ENCODE measurements at places on chromosomes 7 and 10.

GRCh38 chr7:95303013-95303905, 21.1 kb downstream of the PON1 start:
- no peak for DNase-seq

- DNase-seq, result no peak
Measured at GRCh38 chr10:111356571-111356970, 279.7 kb downstream of the ADRA2A start.

DNA sequence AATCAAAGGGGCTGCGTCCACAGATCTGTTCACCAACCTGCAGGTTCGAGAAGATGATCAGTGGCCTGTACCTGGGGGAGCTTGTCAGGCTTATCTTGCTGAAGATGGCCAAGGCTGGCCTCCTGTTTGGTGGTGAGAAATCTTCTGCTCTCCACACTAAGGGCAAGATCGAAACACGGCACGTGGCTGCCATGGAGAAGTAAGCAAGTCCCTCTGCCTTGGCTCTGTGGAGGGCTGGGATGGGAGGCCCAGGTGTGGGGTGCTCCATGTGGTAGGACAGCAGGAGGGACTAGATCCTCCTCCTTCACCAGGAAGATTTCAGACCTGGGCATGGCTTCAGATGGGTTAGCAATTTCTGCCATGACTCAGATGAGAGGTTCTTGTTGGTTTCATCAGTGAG, 25.9 kb downstream of the HKDC1 start:
- DNase-seq, result no peak

DNA sequence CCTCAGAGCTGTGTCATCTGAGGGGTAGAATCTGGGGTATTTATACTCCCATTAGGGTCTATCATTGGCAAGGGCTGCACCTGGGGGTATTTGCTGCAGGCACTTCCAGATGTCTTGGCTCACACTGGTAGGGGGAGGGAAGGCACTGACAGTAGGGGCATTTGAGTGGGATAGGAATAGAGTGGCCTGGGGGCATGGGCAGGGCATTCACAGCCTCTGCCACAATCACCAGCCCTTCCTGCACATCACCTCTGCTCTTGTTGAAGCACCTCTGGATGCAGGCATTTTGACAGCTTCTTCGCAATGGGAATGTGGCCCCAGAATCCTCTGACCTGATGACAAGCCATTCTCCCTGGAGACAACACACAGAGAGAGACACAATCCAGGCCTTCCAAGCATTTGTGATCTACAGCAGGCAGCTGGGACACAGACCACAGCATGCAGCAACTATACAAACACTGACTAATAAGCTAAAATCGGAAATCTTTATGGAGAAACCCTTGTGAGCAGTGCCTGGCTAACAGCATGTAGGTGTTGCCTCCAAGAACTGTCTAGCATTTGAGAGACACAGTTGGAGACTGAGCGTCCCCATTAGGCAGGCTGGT, 178.5 kb downstream of the KCNMA1 start:
- no peak for DNase-seq

GRCh38 chr7:102991540-102992214, 78.9 kb downstream of the LRRC17 start:
- DNase-seq, result peak; percentile 35

- DNase-seq, result no peak
Measured at GRCh38 chr10:12416344-12417050, 67.2 kb downstream of the CAMK1D start.

- no peak for DNase-seq
Measured at GRCh38 chr10:38157270-38157685, 63.1 kb downstream of the ZNF37A start.

- DNase-seq, result no peak
Measured at GRCh38 chr7:127349881-127350280, 42.6 kb downstream of the ZNF800 start.

DNA sequence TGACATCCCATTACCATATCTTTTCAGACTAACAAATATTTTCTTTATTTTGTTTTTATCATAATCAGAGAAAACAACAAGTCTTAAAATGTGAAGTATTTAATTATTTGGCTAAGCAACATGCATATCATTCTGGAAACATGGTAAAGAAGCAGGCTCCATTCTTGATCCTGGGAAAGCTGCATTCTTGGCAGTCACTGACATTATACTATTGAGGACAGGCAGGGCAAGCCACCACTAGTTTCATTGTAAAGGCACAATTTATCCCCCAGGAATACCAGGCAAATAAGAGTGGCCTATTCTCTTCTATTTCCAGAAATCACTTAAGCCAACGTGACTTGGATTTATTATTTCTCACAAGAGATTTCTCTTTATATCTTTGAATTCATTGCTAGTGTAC, 153.8 kb upstream of the AKR1E2 start:
- no peak for DNase-seq

DNA sequence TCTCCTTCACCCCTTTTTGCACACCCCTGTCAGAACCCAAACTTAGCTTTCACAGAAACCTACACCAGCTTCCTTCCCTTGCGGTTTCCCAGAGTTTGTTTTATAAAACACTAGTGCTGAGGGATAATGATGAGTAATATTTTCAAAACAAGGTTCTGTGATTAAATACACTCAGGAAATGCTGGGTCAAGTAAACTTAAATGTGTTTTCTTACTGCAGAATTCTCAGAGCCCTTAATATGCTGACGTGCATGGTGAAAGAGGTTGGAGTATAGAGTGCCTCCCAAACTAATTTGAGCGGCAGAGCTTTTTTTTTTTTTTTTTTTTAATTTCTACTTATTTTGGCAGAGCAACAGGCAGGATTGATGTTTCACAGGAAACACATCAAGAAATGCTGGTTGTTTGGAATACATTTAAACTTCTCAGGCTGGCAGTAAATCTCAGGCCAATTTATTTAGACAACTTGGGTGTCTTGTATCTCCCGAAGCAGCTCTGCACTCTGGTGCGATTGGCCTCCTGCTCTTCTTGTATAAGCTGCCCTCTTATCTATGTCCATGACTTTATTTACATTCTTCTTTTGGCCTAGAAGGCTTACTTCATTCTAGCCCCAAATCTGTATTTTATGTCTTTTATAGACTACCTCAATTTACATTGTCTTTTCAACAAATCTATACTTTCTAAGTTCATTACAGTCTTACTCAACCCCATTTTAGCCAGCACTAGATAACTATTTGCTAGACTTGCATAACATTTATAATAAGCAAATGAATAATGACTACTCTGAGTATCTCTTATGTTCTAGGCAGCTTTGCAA, 165.4 kb downstream of the BMPER start:
- no peak for DNase-seq

DNA sequence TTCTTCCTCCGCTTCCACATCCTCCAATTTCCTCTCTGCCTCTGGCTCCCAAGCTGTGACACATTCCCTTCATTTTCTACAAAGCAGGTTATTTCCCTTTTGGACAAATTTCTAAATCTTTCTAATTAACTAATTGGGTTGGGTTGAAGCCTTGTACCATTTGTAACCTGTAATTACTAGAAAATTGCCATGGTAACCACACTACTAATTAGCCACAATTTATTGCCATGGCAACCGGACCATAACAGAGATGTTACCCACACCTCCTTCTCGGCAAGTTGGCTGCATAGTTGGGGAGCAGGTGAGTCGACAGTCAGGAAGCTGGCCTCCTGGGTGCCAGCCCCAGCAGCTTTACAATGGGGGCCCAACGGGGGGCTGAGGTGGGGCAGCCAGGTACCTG, 61.6 kb downstream of the GOLGA7B start:
- no peak for DNase-seq

DNA sequence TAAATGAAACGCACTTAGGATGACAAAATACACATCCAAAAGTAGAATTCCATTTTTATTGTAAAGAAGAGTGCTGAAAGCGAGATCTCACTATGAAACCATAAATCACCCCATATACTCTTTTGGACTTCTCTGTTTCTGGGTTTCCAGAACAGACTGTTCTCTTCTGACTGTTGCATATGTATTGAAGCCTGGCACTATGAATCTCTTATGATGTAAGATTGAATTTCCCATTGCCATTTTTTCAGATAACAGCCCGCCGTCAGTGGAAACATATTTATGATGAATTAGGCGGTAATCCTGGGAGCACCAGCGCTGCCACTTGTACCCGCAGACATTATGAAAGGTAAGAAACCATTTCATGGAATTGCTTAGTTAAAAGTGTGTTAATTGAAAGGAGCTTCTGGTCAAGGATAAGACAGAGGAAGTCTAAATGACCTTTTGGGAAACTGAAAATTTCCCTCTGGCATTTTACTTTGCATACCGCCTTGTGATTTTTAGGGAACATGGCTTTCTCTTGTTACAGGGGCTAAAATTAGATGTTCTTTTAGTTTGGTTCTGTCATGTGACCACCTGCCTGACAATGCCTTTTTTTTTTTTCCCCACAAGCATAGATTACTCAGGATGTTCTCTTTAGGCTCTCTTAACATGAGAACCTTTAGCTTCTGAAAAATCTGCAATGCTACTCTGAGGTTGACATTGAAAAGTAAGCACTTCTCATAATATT, 168.1 kb downstream of the ARID5B start:
- no peak for DNase-seq

DNA sequence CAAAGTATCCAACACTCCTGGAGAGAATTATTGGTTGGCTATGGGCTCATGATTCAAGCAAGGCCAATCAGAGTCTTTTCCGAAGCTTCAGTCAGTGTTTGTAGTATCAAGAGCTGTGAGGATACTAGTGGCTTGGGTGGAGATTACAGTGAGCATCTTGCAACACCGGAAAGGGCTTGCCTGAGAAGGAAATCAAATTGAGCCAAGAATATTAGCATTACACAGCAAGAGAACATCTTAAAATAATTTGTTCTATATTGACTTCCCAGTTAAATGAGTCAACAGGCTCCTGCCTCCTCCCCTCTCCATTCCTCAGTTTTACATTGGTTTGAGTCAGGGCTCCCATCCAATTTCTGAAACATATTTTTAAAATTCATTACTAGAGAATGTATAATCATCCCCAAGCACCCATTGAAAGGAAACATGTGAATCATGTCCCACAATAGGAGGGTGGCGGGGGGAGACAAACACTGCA, 127.4 kb downstream of the ELAPOR2 start:
- no peak for DNase-seq

DNA sequence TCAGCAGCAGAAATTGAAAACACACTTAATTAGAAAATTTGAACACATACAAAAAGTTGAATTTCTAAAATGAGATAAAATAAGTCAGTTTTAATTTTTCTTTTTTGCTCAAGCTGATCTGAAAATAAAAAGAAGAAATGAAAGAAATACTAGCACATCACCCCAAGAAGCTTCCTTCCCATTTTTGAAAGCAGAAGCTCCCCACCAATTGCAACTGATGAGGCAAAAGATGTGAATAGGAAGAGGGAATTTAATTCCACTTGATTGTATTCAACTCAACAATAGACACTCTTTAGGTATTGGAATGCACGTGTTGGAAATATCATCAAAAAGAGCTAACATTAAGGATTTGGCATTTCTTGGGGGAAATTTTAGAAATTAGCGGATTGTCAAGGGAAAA, 175.8 kb downstream of the TRIL start:
- no peak for DNase-seq

GRCh38 chr7:151432658-151433521, 7.1 kb downstream of the CRYGN start:
- DNase-seq, result peak; percentile 29

DNA sequence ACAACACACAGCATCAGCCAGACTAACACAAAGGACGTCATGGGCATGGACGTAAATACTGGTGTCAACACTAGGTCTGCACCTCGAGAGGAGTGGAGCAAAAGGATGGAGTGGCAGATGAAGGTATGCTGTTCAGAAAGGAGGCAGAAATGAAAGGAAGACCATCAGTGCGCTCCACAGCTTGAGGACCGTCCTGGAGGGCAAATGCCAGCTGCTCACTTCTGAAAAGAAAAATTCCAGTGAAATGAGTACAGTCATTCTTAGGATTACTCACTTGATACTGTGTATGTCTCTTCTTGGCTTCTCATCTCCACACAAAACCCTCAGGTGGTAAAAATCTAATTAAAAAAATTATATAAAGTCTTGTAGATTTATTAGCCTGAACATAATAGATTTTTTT, 44.8 kb downstream of the EGFR start:
- no peak for DNase-seq

DNA sequence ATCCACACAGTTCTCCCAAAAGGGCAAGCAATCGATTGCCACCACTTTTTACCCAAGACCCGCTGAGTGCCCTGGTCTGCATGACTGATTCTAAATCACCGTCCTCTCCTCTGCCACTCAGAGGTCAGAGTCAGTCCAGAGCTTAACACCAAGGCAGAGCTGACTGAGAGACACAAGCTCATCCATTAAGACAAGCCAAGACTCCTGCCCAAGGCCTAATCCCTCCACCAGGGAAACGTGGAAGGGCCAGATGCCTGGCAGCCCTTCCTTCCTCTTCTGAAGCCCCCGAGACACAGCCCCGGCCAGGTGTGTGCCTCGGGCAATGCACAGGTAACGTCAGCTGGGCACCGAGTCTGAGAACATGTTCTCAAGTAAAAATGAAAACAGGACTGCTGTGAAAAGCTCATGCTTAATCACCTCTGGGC, 51.7 kb downstream of the DIP2C start:
- no peak for DNase-seq

GRCh38 chr7:127760436-127761031, 108.5 kb downstream of the SND1 start:
- no peak for DNase-seq

DNA sequence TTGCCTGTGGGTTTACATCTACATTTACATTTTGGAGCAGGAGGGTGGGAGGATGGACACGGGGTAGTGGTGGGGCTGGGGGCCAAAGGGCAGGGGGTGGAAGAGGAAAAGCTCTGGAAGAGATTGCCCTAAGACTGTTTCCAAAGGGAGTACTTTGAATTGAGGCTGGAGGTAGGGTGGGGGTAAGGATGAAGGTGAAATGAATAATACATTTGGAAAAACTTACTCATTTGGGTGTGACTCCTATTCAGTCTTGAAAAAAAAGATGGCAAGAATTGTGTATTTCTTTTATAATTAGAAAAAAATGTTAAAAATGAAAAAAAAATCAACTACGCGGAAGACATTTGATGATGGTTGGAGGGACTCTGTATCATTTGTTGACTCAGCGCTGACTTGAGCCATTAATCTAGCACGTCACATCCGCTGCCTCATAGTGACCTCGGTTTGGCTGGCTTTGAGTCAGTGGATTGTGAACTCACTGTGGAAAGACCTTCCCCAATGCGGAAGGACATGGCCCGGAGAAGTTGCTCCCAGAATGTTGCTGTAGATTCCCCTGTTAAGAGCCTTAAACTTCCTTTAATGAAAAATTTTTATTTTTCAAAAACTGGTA, 2.8 kb downstream of the FAM180A start:
- DNase-seq, result no peak

DNA sequence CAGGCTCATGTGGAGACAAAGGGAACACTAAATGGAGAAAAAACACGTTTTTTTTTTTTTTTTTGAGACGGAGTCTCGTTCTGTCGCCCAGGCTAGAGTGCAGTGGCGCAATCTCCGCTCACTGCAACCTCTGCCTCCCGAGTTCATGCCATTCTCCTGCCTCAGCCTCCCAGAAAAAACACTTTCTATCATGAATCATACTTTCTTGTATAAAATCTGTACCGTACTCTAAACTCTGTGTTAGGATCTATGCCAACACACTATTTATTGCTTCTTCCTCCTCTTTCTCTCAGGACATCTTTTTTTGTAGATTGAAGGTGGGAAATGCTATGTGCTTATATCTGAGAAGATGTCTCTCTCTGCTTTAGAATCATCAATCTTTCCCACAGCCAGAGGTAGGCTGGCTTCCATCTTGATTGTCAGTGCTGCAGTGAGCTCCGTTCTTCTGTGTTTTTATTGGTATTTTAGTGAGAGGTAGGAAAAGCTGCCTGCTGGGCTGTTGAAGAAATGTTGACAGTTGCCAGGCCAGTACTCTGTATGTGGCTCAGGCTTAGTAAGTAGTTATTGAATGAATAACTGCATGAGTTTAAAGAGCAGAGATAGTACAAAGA, 101.1 kb downstream of the GPR85 start:
- no peak for DNase-seq

Data from activated CD4-positive, alpha-beta T cell treated with anti-CD3 and anti-CD28 coated beads, Interleukin-2, Interleukin-4, amounts not matched to agents 100 ng/mL and 50 ng/mL, durations not matched to agents 16 hours and 8 hours (primary cell).